NCI-H2081 (cell line): ENCODE measurements at places on chromosomes 12 and 14.

- no peak for DNase-seq
These were observed 54.5 kb downstream of the MIS18BP1 start for GRCh38 chr14:45198551-45198950.

GRCh38 chr12:120846721-120847120 is 57.4 kb downstream of the SPPL3 start:
- DNase-seq, result no peak

GRCh38 chr14:69014829-69015259 is 35.7 kb upstream of the ACTN1 start:
- DNase-seq, result no peak

GRCh38 chr12:1505576-1505975 is 88.8 kb downstream of the FBXL14 start:
- no peak for DNase-seq

GRCh38 chr14:103066399-103066798 is 9.1 kb upstream of the CDC42BPB start:
- no peak for DNase-seq

- DNase-seq, result peak; percentile 72
These were observed 8.8 kb downstream of the KRT80 start for GRCh38 chr12:52182898-52183543.

DNA sequence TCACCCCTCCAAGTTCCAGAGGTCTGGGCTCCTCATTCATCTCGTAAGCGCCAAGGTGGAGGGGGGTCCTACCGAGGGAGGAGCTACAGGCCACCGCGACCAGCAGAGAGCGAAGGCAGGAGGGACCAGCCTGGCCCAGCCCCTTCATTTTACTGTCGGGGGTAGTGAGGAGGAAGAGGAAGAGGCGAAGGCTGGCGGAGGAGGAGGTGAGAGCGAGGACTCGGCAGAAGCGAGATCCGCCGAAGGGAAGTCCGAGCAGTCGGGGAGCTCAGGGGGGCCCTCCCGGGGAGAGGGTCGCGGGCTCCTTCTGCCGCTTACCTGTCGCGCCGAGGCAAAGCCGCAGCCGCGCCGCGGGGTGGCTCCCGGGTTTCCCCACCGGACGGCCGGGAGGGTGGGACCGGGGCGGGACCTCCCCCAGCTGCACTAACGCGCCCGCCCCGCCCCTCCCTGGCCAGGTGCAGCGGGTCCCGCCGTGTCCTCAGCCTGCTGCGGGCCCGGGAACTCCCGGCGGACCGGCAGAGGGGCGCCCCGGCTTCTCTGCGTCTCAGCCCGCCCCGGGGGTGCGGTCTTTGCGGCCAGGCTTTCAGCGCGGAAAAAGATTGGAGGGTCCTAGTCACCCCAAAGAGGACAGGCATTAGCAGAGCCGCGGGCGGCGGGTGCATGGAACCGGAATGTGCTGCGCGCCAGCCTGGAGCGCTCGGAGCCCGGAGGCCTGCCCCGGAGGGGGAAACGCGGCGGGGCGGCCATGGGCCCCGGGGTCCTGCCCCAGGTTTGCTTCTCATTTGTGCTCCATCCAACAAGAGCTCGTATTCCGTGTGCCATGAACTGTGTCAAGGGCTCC is at the start of gene GALNT6:
Gene GALNT6 (minus strand): TSS at position 124 of the 841 bp plus-strand sequence. CDS start 11,625 bp downstream, outside the sequence.
- DNase-seq, result peak; percentile 30

GRCh38 chr12:20369305-20370013 is 1.1 kb downstream of the PDE3A start:
- peak; percentile 54 for DNase-seq

DNA sequence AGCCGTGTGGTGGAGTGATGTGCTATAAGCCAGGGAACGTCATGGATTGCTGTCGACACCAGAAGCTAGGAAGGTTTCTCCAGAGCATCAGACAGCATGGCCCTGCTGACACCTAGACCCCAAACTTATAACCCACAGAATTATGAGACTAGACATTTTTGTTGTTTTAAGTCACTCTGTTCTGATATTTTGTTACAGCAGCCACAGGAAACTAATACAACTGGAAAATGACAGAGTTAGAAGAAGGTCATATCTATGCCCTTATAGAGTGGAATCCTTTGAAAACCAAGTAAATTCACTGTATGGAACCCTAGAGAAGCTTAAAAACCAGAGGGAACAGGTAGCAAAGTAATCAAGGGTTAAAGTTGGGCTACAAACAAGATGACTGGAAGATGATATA is 42.5 kb downstream of the SPTLC2 start:
- no peak for DNase-seq

DNA sequence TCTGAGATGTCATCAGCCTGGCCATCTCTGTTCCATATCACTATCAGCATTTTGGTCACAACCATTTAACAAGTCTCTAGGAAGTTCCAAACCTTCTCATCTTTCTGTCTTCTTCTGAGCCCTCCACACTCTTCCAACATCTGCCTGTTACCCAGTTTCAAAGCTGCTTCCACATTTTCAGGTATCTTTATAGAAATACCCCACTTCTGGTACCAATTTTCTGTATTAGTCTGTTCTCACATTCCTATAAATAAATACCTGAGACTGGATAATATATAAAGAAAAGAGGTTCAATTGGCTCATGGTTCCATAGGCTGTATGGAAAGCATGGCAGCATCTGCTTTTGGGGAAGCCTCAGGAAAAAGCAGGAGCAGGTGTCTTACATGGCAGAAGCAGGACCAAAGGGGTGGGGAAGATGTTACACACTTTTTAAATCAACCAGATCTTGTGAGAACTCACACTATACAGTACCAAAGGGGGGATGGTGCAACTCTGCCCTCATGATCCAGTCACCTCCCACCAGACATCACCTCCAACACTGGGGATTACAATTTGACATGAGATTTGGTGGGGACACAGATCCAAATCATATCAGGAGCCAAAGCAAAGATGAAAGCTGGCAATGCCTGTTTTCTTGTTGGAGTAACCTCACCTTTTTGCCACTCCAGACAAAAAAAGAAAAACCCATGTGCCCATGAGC is 37.4 kb downstream of the CREBL2 start:
- DNase-seq, result no peak

- DNase-seq, result no peak
These were observed 75.9 kb upstream of the GNG2 start for GRCh38 chr14:51784466-51784865.

- DNase-seq, result no peak
These were observed 52.4 kb upstream of the FICD start for GRCh38 chr12:108462686-108463085.

DNA sequence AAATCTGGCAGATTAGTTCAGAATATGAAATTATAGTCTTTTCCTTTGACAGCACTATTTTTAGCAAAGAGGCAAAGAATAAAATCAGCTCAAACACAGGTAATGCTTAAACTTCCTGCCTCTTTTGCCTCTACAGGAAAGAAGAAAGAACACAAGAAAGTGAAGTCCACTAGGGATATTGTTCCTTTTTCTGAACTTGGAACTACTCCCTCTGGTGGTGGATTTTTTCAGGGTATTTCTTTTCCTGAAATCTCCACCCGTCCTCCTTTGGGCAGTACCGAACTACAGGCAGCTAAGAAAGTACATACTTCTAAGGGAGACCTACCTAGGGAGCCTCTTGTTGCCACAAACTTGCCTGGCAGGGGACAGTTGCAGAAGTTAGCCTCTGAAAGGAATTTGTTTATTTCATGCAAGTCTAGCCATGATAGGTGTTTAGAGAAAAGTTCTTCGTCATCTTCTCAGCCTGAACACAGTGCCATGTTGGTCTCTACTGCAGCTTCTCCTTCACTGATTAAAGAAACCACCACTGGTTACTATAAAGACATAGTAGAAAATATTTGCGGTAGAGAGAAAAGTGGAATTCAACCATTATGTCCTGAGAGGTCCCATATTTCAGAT is 17.4 kb downstream of the TMPO start:
- DNase-seq, result peak; percentile 38

DNA sequence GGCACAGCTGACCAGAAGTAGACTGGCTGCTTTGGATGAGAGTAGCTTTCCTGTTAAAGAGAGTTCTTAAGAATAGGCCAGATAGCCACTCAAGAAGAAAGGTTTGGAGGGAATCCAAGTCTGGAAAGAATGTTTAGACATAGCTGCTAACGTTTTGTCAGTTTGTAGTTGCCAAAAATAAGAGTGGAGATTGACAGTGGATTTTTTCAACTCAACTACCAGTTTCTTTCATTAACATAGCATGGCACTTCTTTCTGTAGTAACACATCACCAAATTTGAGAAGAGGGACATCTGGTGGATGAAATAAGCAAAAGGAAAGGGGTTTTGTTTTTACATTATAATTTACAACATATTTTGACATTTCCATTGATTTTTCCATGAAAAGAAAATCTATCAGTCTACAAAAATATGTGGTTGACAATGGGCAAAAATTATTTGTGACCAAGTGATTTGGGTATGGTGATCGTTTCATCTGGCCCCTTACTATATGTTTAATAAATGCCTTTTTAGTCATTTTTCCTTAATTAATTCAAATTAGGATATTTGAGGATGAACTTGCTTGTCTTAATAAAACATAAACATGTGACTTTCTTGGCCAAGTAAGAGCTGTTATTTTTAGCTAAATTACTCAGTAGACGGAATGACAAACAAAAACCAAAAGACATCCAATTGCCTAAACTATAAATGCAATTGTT is 71.1 kb downstream of the PTPRR start:
- peak; percentile 7 for DNase-seq

- DNase-seq, result peak; percentile 28
These were observed 168.1 kb upstream of the NOVA1 start for GRCh38 chr14:26765768-26766520.

- no peak for DNase-seq
These were observed 4.9 kb upstream of the DIABLO start for GRCh38 chr12:122230798-122231197.

GRCh38 chr12:46470036-46470627 is 97.6 kb upstream of the SLC38A2 start:
- no peak for DNase-seq

- DNase-seq, result no peak
These were observed 11.9 kb downstream of the SLC25A29 start for GRCh38 chr14:100294213-100294962.

- DNase-seq, result peak; percentile 17
These were observed 50.5 kb upstream of the HIF1A start for GRCh38 chr14:61644834-61645233.

- DNase-seq, result peak; percentile 91
These were observed 50.0 kb downstream of the NCOR2 start for GRCh38 chr12:124517260-124518050.

DNA sequence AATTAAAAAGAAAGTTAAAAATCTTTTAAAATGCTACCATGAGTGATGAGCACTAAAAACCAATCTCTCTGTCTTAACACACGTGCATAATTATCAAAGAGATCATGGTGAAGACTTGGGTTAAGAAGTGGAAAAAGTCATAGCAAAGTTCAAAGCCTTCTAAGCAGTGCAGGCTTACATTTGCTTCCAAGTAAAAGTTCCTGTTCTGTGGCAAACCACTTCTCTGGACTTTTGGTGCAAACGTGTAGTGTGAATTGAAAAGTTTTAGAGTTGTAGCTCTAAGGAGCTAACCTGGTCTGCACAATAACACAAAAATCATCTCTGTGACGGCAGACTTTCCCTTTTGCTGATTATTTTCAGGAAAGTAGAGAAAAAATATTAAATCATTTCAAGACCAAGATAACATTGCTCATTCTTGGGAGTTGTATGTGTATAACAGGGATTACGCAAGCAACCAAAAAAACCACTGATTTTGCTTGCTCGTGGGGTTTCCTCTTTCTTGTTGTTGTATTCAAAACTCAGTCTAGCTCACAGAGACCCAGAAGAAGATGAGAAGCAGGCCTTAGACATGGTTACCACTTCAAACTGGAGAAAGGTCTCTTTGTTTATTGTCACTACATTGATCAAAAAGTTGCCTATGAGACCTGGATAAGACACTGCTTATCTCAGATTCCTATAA is 2.3 kb upstream of the GLIPR1 start:
- DNase-seq, result no peak

DNA sequence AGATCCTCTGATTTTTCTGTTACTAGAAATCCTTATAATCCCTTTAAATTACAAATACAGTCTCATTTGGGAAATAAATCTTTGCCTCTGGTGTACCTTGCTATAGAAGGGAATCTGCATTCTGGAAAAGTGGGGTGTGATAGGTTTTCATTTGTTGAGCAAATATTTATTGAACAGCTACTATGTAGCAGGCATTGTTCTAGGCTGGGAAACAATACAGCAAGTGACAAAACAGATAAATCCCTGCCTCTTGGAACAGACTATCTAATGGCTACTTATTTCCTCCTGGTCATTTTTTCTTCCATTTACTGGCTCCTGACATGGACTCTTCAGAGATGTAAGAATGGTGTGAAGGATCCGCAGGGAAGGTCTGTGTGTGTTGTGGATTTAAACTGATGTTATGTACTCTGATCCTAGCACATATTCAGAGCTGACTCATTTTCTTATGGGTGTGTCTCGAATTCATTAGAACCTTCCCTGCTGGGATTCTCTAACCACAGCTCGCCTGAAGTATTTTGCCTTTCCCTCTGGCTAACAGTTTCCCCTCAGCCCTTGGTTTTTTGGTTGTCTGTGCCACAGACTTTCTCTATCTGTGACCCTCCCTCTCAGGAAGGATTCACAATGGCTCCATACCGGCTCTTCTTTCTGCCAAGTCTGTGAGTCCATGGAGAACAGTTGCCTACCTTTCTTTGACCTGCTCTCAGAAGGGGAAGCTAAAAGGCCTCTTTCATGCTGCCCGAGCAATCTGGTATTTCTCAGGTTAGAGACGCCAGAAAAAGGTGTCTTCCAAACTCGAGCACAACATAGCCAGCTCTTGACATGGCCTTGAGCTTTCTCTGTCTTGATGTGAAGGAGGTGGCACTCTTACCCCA is 53.7 kb downstream of the TMTC2 start:
- DNase-seq, result no peak

DNA sequence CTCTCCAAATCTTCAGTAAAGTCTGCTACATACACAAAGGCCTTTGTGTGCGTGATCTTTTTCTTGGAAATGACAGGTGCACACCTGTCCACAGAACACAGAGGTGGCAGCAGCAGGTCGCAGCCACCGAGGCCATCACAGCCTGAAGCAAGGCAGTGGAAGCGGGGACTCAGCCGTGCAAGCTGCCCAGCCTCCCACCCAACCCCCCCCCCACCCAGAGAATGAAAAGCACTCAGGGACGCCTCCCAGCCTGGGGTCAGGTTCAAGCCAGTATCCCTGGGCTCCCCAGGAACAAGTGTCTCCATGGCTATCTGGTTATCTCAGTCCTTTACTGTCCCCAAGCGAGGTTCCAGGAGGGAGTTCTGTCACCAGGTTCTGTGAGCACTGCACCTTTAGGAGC is 31.2 kb upstream of the TSPAN9 start:
- no peak for DNase-seq

GRCh38 chr14:21494902-21495762 is 16.0 kb downstream of the METTL3 start:
- no peak for DNase-seq

- peak; percentile 88 for DNase-seq
These were observed 187.3 kb downstream of the CHST11 start for GRCh38 chr12:104643819-104644669.

GRCh38 chr12:92866418-92866817 is 62.7 kb downstream of the EEA1 start:
- DNase-seq, result no peak

- DNase-seq, result no peak
These were observed 24.3 kb upstream of the OR6J1 start for GRCh38 chr14:22668417-22668816.

DNA sequence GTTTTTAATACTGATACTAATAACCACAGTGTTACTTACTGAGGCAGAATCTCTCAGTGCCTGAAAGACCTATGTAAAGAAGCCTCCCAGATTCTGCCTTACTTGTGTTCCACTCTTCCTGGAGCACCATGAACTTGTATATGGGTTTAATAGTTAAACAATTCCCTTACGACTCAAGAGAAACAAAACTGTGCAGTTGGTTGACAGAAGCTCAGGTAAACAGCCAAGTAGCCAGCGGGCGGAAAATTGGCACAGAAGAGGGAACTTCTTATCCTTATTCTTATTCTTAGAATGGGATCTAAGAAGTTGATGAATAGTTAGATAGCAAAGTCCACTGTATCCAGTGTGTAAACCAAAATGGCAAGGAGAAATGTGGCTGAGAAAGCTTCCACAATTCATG is 22.7 kb upstream of the MAGOHB start:
- no peak for DNase-seq
